ENCODE measurements at places on chromosomes 2 and 18.

- DNase-seq, result no peak
Measured at GRCh38 chr2:57894381-57894780, 152.2 kb upstream of the VRK2 start.

- no peak for DNase-seq
Measured at GRCh38 chr2:56674084-56674483, 490.3 kb downstream of the CCDC85A start.

- DNase-seq, result no peak
Measured at GRCh38 chr2:144936442-144936841, 416.5 kb upstream of the ZEB2 start.

GRCh38 chr2:102082571-102083392 is 59.8 kb upstream of the IL1R1 start:
- no peak for DNase-seq

- DNase-seq, result no peak
Measured at GRCh38 chr18:183769-184168, 25.4 kb downstream of the USP14 start.

DNA sequence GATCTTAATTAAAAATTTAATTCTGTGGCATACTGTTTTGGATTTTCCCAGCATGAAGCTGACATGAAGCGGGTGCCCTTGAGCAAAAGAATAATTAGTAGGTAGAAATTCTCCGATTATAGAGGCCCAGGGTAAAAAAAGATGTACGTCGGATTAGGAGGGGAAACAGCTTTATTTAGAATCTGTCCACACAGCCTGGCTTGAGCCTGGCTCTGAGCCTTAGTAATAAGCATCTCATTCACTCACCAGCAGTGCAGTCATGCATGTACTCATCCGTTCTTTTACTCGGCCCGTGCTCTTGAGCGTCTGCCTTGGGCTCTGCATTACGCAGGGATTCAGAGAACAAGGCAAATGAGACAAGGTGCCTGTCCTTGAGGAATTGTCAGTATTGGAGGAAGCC is 219.3 kb downstream of the AGAP1 start:
- DNase-seq, result no peak

Measured in SHP77 (cell line).